ENCODE measurements at places on chromosomes 2 and 18. TPM values are rescaled to one million over a fixed set of nuclear protein-coding genes. Genes with fewer than 3 reads are reported as not detected.

DNA sequence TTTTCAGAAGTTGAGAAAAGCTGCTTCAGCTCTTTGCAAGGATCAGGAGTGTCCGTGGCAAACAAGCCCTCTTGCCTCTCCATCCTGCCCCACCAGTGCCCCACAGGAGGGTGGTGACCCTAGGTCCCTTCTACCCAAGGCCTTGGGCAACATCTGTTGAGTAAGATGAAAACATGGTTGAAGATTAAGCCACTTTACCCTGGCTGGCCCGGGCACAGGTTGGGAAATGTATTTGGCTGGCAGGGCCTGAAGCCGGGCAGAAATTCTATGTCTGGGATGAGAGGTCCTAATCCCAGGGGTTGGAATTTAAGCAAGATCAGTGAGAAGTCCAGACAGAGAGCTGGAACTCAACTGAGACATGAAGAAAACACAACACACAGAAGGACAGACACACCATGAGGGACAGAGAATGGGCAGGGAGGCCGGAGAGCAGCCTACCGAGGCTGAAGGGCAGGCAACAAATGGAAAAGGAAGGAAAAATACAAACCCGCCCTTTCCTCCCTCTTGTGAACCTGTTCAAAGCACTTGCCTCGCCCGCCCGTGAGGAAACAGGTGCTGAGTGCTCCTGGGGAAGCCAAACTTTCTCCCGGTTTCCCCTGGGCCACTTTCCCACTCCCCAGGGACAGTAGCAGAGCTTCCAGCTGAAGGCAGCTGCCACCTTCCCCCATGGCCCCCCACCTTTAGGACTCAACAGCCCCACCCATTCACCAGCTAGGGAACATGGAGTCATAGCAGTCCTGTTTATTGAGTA is 86.1 kb downstream of the TNS1 start:
- no peak for DNase-seq

Gene GAL3ST2
- total RNA-seq: 0.39 TPM

- no peak for DNase-seq
Measured at GRCh38 chr2:8138923-8139667, 542.8 kb upstream of the ID2 start.

Gene PLGLB2
- total RNA-seq: 6.9 TPM

DNA sequence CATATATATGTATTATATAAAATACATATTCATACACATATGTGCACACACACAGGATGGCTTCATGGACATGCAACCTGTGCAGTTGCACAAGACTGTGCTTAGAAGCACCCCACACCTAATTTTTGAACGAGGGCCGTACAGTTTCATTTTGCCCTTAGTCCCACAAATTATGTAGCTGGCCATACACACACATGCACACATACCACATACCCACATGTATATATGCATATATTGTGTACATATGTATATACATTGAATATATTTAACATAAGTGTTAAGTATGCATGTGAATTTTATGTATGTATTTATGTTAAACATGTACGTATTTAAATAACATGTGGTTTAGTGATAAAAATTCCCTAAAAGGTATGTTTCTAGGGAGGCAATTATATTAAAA is 18.3 kb downstream of the GPATCH11 start:
- no peak for DNase-seq

Gene LIPG
- total RNA-seq: not detected

DNA sequence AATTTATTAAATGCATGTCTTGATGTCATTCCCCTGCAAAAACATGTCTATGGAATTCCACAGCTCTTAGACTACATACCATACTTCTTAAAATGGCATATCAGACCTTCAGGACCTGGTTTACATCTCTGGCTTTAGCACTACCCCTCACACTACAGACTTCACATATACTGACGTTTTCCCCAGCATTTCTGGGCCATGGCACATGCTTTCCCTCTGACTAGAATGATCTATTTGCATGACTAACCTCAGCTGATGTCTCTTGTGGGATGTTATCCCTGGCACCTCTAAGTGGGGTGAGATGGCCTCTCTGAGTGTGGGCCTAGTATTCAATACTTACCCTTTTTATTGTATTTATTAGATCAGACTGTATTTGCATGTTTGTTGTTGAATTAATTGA is 381.6 kb downstream of the ERBB4 start:
- no peak for DNase-seq

Gene RGPD3
- total RNA-seq: 0.44 TPM

Gene SNORC
- 1.5 TPM for total RNA-seq

- DNase-seq: peak; percentile 42
Measured at GRCh38 chr2:219119422-219120043, 41.1 kb downstream of the NHEJ1 start.

Gene SPATA3
- total RNA-seq: not detected

- DNase-seq: no peak
Measured at GRCh38 chr2:36027616-36028015, 328.0 kb upstream of the CRIM1 start.

DNA sequence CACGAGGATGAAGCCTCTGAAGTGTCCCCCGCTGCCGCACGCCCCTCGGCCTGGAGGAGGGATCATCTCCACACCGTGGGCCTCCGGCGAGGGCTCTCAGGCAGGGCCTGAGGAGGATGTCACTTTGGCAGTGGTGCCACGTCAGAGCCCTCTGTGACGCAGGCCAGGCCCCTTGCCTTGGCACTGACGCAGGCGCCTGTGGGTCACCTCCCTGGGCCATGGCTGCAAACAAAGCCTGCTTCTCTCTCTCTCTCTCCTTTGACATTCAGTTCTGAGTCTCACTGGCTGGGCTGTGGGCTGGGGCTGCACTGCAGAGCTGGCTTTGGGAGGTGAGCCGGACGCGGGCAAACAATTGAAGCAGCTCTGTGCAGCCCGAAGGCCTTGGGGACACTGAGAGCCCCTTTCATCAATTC is 273.7 kb downstream of the TWIST2 start:
- no peak for DNase-seq

DNA sequence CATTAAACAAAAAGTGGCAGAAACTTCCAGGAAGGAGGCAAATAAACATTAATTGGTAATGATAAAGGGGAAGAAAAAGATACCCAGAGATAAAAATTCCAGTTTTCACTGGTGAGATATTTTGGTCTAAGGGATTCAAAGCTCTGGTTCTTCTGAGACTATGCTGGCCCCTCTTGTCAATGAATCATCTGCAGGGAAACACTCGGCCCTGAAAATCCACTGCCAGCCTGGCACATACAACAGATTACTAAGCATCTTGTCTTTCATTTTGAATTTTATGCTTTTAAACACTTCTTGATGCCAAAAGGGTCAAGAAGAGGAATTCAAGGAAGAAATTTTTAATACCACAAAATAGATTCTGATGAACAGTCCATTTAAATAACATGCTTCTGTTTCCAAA is 1603.8 kb upstream of the ZEB2 start:
- DNase-seq: no peak

DNA sequence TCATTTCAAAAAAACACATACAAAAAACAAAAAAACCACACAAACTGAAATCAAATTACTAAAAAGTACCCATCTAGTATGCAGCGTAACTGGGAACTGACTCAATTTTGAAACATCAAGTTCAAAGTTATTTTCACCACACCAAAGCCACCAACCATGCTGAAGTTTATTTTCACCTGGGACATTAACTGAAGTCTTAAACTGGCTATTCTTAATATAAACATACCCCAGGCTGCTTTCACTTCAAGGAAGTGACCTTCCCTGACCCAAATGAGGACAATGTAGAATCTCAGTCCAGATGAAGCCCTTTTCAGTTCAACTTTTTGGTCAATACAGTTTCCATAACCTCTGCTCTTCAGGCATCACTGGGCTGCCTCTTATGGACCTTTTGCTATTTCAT is 84.6 kb downstream of the PIGN start:
- DNase-seq: no peak

GRCh38 chr18:3358310-3358709 is 91.7 kb upstream of the TGIF1 start:
- DNase-seq: no peak

- no peak for DNase-seq
Measured at GRCh38 chr2:28896906-28897305, 2.4 kb downstream of the WDR43 start.

DNA sequence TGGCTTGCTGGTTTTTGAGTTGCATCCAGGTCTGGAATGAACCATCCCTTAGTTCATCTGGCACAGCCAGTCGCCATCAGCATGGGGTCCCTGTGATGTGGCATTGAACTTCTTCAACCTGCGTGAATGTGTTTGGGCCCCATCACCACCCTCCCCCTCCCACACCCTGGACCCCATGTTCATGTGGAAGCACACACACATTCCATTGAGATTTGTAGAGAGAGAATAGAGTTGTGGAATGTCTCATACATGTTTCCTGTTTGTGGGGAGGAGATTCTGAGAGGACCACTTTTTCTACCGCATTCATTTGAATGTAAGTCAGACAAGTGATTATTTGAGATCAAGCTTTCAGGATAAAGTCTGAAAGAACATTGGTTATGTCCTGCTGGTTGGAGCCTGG is 117.6 kb upstream of the EML6 start:
- no peak for DNase-seq

- DNase-seq: no peak
Measured at GRCh38 chr2:95069465-95069864, 44.0 kb downstream of the MAL start.

GRCh38 chr2:134245340-134245984 is 8.4 kb upstream of the MGAT5 start:
- peak; percentile 66 for DNase-seq

- DNase-seq: peak; percentile 73
Measured at GRCh38 chr2:74515981-74516633, 1.9 kb downstream of the TLX2 start.

Gene ARHGAP25
- 162 TPM for total RNA-seq

GRCh38 chr2:155256803-155257202 is 558.3 kb downstream of the KCNJ3 start:
- DNase-seq: no peak
